Stromal cell of bone marrow (primary cell): ENCODE measurements at places on chromosomes 4 and X.

DNA sequence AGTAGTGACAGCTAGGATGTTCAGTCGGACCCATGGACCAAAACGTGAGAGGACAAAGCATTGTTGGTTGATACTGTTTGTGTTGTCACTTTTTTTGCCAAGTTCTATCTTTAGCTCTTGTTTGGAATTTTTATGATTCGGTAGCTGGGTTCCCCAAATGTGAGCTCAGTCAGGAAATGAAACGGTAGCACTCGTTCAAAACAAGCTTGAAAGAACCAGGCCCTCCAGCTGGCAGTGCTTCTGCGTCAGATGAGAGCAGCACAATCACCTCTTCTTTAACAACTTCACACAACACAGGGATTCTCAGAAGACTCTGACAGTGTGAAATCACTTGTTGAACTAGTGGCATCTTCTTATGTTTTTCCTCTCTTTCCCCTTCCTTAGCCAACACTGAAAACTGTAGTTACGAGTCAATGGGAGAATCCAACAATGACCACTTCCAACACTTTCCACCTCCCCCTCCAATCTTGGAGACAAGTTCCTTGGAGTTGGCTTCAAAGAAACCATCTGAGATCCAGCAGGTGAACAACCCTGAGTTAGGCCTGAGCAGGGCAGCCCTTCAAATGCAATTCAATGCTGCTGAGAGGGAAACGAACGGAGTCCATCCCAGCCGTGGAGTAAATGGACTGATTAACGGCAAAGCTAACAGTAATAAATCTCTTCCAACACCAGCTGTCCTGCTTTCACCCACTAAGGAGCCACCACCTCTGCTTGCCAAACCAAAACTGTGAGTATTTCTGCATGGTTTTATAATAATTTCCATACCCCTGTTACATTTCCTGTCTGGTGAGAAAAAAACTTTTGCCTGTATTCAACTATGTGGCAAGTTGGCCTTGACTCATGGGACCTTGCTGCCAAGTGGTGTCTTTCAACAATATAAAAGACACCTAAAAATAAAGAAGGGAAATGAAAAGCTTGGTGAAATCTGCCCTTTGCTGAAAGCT, 214.6 kb downstream of the PALLD start:
- DNase-seq: peak; percentile 80

- peak; percentile 57 for DNase-seq
These were observed 3.2 kb downstream of the EFNB1 start for GRCh38 chrX:68832101-68832416.

DNA sequence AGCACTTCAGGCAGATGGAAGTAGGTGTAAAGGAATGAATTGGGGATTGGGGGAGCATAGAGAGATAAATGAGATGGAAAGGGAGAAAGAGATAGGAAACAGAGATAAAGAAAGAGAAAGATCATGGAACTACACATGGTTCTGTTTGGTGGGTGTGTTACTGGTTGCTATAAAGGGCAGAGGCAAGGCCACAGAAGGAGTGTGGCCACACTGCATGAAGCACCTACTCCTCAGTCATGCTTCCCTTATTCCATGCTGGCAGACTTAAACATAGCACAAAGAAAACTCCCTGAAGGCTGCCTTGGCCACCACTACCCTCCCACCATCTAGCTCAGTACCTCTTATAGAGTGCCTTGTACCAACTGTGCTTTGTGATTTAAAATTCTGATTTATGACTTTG, 56.9 kb downstream of the OPHN1 start:
- no peak for DNase-seq

GRCh38 chr4:80876810-80877209, 153.7 kb upstream of the BMP3 start:
- DNase-seq: peak; percentile 18

GRCh38 chr4:40307627-40308497, 27.3 kb upstream of the CHRNA9 start:
- DNase-seq: no peak

- no peak for DNase-seq
These were observed 1395.7 kb downstream of the PCDH18 start for GRCh38 chr4:136136601-136137000.

DNA sequence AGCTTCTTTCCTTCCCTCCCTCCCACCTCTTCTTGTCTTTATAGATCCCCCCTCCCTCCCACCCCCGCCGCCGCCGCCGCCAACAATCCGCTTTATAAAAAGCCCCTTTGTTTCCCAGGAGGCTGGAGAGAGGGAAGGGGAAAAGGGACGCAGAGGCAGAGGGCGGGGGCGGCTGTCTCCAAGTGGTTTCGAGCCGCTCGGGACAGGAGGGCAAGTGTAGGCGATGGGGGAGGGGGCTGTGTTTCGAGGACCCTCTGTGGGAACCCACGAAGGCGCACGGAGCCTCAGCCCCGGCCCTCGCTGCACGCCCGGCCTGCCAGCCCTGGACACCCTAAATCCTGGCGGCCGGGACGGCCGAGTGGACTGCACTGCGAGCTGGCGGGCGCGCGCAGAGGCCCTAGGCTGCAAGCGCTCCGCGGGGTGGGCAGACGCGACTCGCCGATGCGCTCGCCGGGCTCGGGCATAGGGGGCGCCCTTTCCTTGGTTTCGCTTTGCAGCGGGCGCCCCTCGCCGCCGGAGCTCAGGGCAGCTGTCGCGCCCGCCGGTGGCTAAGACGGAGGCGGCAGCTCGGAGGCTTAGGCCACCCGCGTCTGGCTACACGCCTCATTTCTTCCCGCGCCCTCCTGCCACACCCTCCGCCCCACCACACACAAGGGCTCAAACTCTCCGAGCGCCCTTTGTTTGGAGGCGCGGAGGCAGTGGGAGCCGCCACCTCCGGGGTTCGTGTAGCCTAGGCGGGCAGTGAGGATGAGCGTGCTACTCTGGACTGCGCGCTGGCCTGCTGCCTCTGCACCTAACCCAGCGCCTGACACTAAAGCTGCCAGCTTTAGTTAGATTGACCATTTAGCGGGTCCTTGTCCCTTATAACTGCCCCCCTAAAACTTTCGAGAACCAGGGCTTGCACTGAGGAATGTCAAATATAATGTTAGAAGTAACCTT, 2.2 kb downstream of the MAMLD1 start:
- DNase-seq: no peak

GRCh38 chr4:102959496-102959895, 60.0 kb downstream of the SLC9B1 start:
- DNase-seq: no peak

DNA sequence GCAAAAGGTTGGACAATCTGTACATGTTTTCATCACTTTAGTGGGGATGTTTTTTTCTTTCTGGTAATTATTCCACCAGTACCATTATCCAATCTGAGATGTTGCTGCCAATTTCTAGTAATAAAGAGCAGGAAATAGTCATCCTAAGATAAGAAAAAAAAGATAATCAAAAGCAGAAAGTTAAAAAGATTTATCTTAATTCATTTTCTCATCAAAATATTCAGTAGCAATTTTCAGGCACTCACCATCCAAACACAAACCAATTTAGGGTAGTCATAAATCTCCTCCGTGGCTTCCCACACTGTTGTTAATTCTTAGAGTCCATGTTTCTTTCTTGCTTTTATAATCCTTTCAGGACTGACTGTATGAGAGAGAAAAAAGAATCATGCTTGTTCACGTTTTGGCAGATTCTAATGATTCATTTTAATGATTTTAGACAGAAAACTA, 263.7 kb upstream of the UGT8 start:
- no peak for DNase-seq

- no peak for DNase-seq
These were observed 125.1 kb upstream of the FRMPD4 start for GRCh38 chrX:12013211-12013618.

GRCh38 chrX:8748855-8749254, 16.9 kb upstream of the ANOS1 start:
- no peak for DNase-seq

DNA sequence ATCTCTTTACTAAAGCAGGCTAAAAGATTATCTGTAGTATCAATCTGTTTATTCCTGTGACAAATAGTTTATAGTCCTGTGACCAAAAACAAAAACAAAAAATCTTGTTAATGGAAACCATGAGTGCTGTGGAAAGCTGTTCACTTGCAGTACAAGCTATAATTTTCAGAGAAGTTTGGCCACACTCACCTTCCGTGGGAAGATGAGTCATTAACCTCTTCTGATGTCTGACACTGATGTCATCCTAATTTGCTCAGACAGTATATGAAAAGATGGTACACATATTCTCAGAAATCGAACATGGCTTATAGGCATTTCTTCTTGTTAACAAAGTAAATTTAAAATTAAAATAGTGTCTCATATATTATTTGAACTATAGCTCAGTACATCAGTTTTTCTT, 19.9 kb upstream of the ENPP6 start:
- no peak for DNase-seq

DNA sequence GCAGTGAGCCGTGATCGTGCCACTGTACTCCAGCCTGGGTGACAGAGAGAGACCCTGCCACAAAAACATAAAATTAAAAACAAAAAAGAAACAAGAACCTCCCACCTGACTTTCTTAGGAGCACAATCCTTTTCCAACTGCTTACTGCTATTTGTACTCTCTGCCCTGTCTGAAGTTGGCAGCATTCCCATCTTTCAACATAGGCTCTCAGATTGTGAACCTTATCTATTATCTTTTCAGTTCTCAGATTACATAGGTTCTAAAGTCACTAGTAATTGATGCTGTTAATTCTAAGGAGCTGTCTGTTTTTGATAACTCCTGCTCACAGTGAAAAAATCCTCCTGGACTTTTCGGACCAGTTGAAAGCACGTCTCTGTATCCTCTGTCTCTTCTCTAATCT, 812.2 kb upstream of the CT83 start:
- no peak for DNase-seq

- DNase-seq: no peak
These were observed 6.1 kb downstream of the GPR82 start for GRCh38 chrX:41730081-41730480.

DNA sequence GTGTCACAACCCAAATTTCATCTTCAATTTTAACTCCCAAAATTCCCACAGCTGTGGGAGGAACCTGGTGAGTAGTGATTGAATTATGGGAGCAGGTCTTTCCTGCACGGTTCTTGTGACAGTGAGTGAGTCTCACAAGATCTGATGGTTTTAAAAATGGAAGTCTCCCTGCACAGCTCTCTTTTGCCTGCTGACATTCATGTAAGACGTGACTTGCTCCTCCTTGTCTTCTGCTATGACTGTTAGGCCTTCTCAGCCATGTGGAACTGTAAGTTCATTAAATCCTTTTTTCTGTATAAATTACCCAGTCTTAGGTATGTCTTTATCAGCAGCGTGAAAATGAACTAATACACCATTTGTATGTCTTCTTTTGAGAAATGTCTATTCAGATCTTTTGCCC, 13.0 kb upstream of the BLTP1 start:
- no peak for DNase-seq

DNA sequence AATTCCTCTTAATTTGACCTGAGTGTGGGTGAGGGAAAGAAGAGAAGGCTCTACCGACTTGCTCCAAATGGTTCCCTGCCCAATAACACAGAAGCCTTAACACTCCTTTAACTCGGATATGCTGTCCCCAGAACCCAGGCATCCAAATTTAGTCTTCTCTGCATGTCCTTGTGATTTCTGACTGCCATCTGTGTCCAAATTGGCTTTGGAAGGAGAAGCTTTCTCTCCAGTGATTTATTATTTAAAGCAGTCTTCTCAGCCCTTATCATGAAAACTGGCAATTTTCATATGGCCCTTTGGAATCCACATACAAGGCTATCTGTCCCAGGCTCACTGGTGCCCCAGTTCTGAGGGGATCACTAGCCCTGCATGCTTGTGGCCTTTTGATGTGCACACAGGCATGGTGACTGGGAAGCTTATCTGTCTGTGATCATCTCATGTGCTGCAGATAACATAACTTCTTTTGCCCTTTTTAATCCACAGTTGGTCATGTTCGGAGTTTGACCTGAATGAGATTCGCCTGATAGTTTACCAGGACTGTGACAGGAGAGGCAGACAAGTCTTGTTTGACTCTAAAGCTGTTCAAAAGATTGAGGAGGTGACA, 56.7 kb downstream of the FNIP2 start:
- no peak for DNase-seq

DNA sequence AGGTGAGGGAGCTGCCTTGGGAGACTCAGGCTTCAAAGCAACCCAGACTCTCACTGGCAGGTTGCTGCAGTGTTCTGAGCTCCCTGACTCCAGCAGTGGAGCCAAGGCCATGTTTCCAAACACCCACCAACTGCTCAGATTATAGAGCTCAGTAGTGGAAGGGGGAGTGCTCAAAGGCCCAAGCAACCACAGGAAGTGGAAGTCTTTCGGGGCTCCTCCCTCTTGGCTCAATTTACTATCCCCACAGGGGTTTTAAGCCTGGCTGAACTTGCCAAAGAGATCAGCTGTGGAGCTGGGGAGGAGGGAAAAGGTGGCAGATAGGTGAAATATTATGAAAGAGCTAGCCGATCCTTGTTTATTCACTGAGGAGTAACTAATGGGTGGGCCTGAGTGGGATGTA, 82.5 kb downstream of the HPRT1 start:
- no peak for DNase-seq

DNA sequence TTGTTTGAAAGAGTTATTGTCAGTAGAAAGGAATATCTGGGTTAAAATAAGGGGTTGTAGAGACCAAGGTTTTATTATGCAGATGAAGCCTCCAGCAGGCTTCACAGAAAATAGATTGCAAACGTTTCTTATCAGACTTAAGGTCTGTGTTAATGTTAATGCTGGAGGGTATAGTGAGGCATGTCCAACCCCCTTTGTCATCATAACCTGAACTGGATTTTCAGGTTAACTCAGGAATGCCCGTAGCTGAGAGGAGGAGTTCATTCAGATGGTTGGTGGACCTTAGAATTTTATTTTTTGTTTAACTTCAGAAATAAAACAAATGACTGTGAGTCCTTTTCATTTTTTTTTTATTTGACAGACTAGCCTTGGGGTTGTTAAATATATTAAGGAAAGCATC, 354.1 kb downstream of the GPM6A start:
- no peak for DNase-seq

DNA sequence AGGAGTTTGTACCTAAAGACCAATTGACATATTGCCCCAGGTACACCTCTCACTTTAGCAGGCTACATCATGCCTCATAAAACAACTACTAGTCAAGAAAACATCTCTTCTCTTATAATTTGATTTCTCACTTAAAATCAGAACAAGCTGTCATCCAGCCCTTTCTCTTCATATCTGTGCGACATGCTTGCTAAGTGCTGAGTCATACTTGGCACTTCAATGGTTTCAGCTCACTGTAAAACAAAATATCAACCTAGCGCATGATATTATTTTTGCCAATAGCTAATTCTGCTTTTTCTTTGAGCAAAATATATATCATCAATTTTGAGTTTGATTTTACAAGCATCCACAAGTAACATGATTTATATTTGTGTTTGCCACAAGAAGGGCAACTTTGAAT, 27.9 kb upstream of the FUNDC1 start:
- no peak for DNase-seq

DNA sequence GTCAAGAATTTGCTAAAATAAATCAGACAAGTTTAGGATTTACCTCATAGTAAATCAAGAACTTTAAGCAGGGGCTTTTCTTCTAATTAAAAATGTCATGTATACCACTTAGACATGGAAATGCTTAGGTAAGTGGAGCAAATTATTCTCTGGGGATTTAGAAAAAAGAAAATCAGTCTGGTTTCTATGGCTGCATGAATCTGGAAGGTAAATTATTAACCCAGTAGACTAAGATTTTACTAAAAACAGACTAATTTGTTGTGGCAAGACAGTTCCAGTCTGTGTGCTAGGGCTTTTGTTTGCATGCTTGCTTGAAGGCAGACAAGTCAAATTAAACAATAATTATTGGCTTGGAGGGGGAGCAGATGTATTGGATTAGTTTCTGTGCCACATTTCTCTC, 140.6 kb downstream of the TBL1X start:
- no peak for DNase-seq

- peak; percentile 77 for DNase-seq
These were observed 24.0 kb downstream of the SMIM14 start for GRCh38 chr4:39614487-39615162.
